ENCODE measurements at places on chromosomes 3 and 15.

- DNase-seq = no peak
These were observed 213.9 kb upstream of the TBL1XR1 start for GRCh38 chr3:177411201-177411600.

- DNase-seq = no peak
These were observed 119.7 kb downstream of the SST start for GRCh38 chr3:187550446-187550845.

GRCh38 chr3:22380253-22380652 lies 629.2 kb upstream of the ZNF385D start:
- DNase-seq = no peak

- no peak for DNase-seq
These were observed 522.5 kb upstream of the AGTR1 start for GRCh38 chr3:148175214-148175613.

GRCh38 chr3:115800489-115801075 lies 177.3 kb downstream of the GAP43 start:
- DNase-seq = no peak

- DNase-seq = no peak
These were observed 95.9 kb downstream of the GALK2 start for GRCh38 chr15:49265911-49266310.

DNA sequence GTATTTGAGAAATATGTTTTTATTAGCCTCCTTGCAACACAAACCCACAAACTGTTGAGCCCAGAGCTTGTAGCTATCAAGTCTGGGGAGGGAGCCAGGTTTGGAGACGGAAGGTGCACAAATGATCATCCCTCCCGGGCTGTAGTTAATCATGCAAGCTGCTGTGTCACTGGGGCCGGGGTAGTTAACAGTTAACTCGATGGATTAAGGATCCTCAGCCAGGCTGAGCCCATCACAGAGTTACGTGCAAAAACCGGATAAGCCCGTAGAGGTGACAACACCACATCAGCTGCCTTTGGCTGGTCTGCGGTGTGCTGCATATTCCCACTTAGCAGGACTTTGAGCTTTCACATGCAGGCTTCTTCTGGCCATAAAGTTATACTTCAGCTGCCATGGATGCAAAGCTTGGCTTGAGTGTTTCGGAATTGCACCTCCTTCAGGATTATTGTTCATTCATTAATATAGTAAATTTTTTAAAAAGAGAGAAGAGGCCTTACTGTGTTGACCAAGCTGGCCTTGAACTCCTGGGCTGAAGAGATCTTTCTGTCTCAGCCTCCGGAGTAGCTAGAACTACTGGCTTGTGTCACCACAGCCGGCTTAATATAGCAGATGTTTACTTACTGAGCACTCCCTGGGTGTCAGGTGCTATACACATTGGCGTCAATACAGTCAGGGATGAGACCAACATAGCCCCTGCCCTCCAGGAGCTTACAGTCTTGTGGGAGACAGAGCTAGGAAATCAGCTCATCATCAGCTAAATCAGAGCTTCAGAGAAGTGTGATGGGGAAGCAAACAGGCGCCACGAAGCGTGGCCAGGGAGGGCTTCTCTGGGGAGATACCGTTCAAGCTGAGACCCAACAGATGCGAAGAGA lies 226.8 kb upstream of the BHLHE40 start:
- no peak for DNase-seq

DNA sequence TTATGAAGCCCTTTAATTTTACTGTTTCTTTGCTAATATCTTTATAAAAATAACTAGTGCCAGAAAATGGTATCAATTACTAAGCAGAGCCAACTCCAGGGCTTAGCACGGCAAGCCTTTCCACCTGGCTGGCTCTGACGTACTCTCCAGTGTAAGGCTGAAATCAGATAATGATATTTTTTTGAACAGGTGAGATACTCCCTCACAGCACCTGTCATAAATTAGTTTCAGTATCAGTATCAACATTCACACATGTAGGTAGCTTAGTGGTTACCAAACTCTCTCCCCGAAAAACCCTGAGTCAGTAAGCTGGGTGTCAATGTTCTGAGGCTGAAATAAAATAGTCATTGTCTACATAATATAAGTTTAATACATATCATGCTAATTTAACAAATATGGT lies 710.1 kb downstream of the SQOR start:
- DNase-seq = no peak

DNA sequence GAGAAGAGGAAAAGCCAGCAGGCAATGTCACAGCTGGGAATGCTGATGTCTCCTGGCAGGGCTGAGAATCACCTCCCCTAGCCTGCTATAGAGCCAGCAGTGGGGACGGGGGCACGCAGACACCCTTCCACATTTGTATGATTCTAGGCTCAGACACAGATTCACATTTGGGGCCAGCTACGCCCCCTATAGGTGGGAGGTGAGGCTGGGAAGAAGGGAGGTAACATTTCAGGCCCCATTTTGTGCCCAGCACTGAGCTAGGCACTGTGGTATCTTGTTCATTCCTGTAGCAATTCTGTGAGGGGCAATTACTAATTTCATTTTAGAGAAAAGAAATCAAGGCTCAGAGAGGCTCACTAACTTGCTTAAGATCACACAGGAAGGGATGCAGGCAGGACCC lies 15.9 kb upstream of the ACAD9 start:
- no peak for DNase-seq

DNA sequence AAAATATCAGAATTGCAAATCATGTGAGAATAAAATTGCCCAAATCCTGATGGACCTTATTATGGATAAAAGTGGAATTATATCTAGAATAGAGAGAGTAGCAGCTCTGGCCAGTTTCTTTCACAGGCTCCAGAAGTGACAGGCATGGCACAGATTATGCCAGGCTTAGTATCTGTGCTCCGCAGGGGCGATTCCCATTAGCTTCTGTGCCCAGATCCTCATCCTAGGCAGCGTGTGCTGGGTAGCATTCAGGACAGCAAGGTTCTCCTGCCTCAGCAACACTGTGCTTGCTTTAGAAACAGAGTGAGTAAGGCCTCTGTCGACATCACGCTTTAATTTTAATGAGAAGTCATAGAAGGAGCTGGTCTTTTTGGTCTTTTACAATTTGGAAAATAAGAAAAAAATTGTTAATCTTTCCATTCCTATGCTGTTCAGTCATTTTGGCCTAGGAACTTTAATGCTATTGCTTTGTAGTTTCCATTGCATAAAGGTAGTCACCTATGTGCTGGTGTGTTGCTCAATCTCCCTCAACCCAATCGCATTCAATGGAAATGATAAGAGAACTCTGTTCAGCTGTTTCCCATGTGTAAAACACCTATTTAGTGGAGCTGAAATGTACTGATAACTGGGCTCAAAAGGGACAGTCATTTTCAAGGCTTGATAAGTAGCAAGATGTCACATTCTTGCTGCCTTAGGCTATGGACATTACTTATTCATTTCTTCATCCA lies 770.1 kb downstream of the AGBL1 start:
- peak; percentile 45 for DNase-seq

- no peak for DNase-seq
These were observed 110.0 kb downstream of the OPA1 start for GRCh38 chr3:193702967-193703366.

Measured in Right ventricle myocardium superior (tissue), 1 donor.